ENCODE measurements at places on chromosomes 4 and X. TPM values are rescaled to one million over a fixed set of nuclear protein-coding genes. Genes with fewer than 3 reads are reported as not detected.

- DNase-seq, result peak; percentile 60
These were observed 121.9 kb downstream of the PALLD start for GRCh38 chr4:168618577-168619265.

DNA sequence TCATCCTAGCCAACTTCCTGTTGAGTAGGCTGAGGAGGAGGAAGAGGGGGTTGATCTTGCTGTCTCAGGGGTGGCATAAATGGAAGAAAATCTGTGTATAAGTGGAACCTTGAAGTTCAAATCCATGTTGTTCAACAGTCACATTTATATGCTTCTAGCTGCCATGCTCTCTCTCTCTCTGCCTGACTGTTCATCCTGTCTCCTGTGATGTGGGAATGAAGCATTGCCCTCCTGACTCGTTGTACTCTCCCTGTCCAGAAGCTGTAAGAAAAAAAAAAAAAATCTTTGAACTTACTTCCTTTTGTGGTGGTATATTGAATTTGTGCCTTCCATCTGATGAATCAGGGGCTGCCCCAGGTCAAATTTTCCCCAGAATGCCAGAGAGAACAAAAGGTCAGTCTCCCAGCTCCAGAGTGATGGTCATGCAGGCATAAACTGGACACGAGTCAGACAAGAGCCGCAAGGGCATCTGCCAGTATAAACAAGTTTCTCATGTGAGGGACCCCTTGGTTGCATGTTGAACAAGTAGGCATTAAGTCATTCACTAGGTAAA, 257.0 kb downstream of the IDS start:
- DNase-seq, result no peak

DNA sequence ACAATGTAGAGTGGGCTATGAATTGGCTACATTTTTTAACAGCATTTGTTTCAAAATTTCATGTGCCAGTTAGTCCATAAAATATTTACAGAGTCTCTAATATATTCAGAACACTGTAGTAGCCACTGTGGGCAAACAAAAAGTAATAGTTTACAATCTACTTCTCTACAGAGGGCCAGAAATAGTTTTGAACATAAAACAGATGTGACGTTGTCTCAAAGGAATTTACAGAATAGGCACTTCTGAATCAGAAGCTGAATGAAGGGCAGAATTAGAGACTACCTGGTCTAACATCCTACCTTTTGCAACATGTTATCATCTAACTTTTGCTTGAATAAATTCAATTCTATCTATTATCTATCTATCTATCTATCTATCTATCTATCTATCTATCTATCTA, 811.9 kb upstream of the EPHA5 start:
- no peak for DNase-seq

- no peak for DNase-seq
These were observed 29.2 kb upstream of the CCNI start for GRCh38 chr4:77104791-77105540.

DNA sequence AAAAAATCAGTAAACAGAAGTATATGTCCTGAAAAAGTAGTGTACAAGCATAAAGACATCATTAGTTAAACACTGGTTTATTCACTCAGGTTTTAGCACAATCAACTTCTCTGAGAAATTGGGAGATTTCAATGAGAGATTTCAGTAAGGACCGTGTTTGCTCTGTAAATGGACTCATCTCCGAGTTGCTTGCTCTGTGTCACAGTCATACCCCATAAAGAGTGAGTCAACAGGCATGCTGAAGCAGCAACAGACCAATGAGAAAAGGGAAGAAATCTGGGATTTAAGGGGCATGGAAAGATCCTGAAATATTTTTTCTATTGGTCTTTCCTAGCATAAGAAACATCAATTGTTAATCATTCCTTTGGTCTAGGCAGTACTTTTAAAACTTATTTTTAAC, 4.7 kb downstream of the GLUD2 start:
- no peak for DNase-seq

TMPRSS11A gene
- not detected for total RNA-seq

CLDN34 gene
- total RNA-seq, result not detected
